ENCODE measurements at places on chromosomes 7 and 10.

DNA sequence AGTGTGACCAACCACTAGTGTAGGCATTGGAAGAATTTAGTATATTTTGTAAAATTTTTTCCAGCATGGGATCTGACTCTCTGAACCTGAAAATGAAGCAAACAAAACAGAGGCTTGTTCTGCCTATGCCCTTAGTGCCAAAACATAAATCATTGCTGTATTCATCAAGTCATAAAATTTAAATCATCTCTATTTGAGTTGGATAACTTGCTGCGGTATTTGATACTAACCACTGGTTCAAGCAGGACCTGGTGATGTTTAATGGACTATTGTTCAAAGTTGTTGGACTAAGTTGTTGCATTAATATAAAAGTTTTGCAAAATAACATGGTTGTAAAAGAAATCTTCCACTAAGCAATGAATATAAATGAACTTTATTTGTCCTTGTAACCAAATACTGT lies 19.8 kb upstream of the RPA3 start:
- DNase-seq, result no peak

DNA sequence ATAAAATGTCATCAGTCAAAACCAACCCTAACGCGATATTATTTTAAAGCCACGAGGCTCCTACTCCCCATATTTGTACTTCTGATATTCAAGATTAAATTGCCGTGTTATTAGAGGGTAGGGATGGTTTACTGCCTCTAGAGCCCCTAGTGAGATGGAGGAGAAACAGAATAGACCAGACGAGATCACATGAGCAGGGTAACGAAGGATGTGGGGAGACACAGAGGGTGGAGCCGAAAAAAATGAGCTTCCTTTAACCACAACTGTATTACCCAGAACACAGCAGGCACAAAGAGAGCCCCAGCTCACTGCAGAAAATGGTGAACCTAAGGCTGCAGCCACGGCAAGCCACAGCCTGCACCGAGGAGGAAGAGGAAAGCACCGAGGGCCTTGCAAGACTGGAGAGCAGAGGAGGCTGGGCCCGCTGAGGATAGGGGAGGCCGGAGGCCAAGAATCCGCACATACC lies 14.3 kb downstream of the ZC3HAV1 start:
- no peak for DNase-seq

- no peak for DNase-seq
Measured at GRCh38 chr7:159128767-159129166, 15.9 kb downstream of the VIPR2 start.

GRCh38 chr7:66844552-66845378 lies 76.3 kb upstream of the TMEM248 start:
- DNase-seq, result peak; percentile 91

DNA sequence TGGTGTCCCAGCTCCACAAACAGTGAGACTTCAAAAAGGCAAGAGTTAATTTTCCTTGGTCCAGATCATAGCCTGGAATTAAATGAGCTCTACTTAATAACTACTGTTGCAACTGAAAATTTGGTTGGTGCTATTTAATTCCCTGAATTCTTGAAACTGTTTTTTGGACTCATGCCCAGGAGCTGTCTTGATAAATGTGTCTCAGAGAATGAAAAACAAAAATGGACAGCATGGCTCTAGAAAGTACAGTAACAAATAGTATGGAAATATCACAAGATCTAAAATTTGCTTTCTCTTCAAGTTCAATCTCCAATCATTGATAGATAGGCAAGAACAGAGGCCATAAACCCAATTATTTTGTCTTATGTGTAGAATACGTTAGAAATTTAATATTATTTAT lies 42.5 kb downstream of the CCDC71L start:
- DNase-seq, result peak; percentile 13

DNA sequence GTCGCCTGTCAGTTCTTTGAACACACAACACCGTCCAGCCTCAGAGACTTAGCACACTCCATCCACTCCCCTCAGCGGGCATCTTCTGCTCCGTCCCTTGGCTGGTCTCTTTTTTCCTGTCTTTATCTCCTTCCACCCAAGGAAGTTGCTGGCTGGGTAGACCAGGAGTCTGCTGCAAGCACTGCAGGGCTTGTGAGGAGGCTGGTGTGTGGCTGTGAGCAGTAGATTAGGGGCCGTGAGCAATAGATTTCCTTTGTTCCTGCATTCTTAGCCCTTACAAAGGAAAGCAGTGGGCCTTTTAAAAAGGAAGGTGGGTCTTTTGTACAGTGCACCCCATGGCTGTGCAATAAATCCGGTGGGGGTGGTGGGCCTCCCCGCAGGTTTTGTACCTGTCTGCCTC lies 100.3 kb upstream of the BTBD16 start:
- no peak for DNase-seq

DNA sequence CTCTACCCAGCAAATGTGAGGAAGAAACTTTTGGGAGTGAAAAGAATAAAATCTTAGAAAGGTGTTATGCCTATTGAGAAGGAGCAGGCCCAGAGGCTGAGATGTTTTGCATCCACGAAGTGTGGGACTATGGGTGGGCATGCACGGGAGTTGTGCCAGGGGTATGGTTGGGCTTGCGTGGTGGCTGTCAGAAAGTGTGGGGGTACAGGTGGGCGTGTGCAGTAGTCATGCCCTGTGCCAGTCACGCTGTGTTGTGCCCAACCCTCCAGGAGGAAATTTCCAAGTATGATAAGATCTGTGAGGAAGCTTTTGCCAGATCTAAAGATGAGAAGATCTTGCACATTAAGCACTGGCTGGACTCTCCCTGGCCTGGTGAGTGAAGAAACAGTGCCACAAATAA lies 52.9 kb upstream of the ZMIZ2 start:
- DNase-seq, result no peak

- DNase-seq, result no peak
Measured at GRCh38 chr10:44981172-44982113, 2.8 kb upstream of the DEPP1 start.

DNA sequence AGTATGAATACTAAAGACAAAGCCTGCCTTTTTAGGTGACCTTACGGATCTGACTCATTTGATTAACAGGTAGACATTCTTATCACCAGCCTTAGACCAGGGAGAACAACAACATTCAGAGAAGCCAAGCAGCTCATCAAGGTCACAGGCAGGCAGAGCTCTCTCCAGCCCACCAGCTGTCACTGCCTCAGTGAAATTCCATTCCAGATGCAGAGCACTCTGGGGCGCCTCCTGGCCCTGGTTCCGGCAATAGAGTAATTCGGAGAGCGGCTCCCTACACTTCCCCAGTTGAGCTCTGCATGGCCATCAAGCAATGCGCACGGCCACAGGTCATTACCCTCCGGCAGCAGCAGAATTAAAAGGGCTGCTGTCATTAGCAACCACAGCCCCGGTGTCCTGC lies 164.7 kb downstream of the TCERG1L start:
- no peak for DNase-seq

- DNase-seq, result peak; percentile 84
Measured at GRCh38 chr10:69362471-69362954, 54.2 kb downstream of the TACR2 start.

DNA sequence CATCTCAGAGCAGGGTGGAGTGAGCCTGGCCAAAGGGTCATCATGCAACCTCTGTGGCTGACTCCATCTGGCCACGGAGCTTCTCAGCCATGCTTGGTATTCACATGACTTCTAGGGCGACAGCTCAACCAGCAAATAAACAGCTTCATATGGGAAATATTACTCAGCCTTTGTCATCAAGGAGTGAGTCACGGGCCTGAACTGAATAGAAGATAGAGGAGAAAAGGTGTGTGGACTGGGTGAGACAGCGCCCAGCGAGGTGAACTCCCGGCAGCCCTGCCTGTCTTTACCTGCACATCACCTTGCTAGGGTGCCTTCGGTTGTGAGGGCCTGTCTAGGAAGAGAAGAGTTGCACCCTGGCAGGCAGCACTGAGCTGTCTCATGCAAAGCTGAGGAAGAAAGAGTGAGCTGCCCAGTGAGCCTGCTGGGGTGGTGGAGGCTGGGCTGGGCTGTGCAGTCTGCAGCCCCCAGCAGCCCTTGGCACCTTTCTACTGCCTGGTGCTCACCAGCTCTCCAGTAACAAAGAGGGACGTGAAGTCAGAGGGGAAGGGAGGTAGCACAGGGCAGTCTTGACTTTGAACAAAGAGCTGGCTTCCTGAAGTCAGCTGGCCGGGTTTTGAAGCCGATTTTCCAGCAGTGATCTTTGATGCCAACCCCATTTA lies 114.2 kb downstream of the EGFR start:
- DNase-seq, result no peak

- no peak for DNase-seq
Measured at GRCh38 chr7:117015258-117016184, 62.2 kb downstream of the ST7 start.

DNA sequence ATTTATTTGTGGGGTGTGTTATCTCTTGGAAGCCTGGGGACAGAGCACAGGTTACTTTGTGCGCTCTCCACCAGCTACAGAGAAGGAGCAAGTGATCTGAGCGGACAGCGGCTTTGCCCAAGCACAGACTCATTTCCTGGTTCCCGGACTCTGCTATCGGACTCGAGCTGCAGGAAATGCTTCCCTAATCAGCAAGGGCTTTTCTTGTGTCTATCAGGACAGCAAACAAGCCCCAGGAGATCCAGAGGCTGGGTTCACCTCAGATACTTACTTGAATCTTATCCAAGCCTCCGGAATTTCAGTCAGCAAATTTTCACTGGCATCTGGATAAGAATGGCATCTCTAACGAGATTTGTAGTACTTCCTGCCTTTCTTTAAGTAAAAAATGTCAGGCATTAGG lies 27.8 kb downstream of the MRC1 start:
- DNase-seq, result no peak

DNA sequence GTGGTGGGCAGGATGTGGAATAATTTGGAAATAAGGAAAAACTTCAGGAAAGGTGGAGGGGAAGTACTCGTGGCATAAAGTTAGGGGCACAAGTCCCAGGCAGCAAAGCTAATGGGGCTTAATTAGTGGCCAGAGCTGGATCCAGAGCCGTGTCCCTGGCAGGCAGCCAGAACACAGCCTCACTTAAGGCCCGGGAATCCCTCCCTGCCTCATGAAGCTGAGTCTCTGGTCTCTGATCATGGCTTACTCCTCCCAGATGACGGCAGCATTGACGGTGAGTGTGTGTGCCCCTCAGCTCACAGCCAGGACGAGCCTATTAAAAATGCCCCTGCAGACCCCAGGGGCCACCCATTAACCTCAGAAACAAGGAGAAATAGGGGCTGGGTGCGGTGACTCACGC lies 48.2 kb upstream of the NPTX2 start:
- no peak for DNase-seq

DNA sequence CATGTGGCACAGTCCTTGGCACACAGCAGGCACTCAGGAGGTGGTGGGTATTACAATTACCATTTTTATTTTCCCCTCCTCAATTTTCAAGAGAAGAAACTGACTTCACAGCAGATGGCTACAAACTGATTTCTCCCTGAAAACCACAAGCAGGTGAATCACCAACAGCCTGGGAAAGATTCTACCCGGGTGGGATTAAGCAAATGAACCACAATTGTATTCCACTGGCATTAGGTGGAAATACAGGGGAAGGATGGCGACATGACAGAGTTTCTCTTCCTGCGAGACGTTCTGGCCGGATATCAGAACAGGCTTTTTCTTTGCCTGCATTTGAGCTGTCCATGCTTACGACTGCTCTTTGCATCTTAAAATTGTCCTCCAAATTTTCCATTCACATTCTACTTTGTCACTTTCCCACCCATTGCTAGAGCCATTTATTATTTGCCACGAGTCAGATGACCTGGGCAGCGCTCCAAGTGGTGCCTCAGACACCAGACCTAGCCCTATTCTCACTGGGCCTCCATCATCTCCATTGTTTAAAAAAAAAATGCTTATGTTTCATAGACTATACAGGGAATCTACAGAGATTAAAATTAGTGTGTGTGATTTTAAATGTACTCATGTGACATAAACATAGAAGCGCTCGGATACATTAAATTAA lies 4.6 kb downstream of the DENND11 start:
- no peak for DNase-seq

DNA sequence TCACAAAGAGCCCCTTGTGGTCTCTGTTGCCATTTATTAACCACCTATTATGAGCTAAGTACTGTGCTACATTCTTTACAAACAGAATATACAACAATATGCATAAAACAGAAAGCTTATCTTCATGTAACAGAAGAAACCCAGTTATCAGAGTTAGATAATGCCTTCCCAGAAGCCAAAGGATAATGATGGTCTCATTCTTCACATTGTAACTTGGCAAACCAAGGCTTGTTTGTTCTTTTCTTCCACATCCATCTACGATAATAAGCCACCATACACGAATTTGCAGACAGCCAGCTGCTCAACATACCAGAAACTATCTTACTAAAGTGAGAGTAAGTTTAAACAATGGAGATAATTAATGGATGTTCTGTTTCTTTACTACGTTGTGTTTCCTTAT lies 127.6 kb downstream of the NEBL start:
- DNase-seq, result no peak

DNA sequence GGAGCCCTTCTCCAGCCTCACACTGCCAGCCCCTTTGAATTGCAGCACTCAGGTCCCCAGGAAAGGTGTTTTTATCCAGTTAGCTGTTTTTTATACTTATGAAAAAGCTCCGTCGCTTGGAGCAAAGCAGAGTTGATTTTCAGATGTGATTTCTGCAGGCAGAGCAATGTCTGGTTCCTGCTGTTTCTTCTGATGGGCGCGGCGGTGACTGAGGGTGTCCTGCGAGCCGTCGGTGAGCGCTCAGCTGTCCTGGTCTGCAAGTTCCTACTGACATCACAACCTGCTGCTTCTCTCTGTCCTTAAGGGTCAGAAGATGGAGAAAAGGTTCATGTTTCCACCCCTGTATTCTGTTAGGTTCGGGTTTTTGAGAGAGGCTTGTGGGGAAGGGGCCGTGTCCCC lies 109.6 kb upstream of the FAM20C start:
- DNase-seq, result no peak

DNA sequence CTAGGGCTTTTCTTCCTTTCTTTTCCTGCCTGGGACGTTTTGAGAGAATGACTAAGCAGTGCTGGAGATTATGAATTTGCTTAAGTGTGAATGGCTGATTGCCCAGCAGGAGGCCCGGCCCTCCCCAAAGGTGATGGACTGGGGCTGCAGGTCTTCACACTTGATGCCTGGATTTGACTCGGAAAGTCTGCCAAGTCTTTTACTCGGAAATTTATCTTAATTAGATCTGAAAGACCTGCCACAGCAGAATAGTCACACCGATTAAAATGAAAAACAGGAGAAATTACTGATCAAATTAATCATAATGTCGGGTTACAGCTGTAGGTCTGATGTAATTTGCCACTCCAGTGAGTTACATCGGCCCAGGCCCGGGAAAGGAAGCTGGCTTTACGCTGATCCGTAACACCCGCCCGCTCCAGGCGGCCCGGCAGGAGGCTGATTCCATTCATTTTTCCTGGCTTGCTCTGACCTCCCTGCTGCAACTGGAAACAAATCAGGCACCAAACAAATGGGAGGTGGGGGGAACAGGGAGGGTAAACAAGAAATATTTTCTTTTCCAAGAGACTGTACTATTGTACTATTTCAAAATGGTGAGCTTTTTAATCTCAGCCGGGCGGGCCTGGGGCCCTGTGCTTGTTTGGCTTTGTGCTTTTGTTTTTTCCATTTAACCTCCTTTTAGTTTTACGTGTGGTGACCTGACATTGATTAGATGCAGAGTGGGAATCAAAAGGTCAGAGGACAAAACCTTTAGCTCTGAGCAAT lies 212.4 kb upstream of the YAE1 start:
- DNase-seq, result peak; percentile 76

GRCh38 chr10:22958338-22958737 lies 30.5 kb downstream of the ARMC3 start:
- no peak for DNase-seq

Measured in DMS 273 treated with DMSO at 0.1 percent for 48 hours (cell line).